ENCODE measurements at places on chromosomes 2 and 18.

DNA sequence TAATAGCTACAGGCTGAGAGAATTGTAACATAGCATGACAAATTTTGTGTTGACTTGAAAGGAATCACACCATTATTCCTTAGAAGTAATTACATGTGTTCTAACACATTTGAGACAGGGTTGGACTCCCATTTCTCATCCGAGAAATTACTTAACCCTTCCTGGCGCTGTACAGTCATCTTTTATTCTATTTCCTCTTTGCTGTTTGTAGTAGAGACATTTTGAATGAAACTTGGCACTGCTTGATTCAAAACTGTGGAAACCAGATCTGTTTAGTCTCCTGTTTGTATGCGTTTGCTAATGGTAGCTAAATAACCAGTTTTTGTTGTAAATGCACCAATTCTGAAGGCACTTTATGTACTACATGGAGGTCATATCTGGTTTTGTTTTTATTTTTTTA is 231.9 kb downstream of the ALPK2 start:
- DNase-seq, result no peak

DNA sequence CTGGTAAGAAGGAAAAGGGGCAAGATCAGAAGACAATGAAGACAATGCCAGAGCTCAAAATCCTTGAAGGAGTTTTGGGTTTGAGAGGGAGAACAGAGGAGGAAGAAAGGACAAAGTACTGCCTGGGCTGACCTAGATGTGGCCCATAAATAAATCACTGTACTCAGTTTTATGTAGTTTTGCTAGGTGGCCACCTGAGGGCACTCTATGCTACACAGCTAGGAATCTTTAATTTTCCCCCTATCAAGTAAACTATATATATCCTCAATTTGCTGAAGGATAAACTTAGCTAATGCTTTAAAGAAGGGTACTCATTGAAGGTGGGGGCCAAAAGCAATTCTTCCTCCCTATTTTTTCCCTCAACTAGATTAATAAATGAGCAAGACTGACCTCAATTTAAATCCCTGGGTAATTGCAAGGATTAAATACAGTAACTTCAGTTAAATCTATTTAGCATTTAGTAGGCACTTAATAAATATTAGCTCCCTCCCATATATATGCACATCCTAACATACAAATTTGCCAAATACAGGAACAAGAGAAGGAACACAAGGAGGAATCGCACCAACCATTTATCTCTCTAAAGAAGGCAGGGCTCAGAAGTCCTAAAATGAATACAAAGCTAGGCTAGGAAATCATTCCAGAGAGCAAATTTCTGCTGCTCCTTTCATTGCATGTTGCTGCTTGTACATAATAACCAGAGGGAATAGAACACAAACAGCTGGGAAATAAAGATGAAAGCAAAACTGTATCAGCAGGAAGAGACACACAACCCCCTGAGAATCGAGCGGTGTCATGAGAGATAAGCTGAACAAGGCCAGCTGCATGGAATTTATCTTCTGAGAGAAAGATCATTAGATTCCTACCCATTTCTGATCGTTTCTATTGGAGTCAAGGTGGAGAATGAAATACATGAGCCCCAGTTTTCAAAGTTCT is 540.1 kb downstream of the NRXN1 start:
- DNase-seq, result peak; percentile 21

DNA sequence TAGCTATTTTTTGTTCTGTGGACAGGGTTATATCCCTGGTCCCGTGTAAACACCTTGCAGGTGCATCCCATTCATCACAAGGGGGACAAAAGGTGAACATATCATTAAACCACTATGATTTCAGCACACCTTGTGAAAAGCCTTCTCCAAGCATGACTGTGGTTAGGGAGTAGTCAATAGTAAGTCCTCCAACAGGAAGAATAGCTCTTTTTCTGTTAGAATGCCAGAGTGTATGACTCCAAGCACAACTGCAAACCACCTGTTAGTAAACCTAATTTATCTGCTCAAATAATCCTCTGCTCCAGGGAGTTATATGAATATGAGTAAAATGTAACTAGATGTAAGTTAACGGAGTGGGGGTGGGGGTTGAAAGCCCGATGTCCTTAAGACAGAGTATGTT is 240.5 kb downstream of the AGPS start:
- no peak for DNase-seq

DNA sequence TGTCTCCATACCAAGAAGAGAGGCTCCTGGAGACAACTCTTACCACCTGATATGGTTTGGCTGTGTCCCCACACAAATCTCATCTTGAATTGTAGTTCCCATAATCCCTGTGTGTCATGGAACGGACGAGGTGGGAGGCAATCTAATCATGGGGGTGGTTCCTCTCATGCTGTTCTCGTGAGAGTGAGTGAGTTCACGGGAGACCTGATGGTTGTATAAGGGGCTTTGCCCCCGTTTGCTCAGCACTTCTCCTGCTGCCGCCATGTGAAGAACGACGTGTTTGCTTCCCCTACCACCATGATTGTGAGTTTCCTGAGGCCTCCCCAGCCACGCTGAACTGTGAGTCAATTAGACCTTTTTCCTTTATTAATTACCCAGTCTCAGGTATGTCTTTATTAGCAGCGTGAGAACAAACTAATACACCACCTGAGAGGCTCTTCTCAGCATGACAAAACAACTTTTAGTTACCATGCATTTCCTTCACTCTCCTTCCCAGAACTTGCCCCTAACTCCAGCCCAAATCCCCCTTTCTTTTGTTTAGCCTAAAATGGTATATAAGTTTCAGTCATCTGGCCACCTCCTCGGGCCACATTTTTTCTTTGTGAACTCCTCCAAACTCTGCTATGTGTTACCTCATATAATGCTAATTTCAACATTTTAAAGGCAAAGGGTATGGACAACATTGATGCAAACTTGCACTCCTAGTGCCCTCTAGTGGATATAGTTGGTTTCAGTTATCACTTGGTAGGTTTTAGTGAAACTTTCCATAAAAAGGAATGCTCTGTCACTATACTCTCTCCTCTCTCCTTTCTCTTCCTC is 58.6 kb upstream of the SLC25A52 start:
- no peak for DNase-seq

- DNase-seq, result no peak
These were observed 42.3 kb upstream of the MYO1B start for GRCh38 chr2:191202881-191203397.

DNA sequence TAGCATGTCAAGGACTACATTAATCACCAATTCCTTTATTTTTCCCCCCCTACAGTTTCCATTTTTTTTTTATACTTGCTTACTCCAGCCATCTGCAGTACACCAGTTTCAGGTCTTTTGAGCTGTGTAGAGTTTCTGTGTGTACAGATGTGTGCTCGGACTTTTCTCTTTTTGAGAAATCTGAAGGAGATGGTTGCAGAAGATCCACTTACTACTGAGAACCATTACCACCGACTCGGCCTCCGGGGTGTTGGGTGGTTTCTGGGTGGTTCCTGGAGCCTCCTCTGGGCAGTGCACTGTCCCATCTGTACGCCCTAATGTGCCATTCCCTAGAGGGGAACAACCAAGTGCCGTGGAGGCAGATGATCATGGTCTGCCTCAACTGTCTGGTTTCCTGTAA is 15.4 kb upstream of the LYPD6B start:
- no peak for DNase-seq

GRCh38 chr2:239120664-239121063 is 272.8 kb downstream of the TWIST2 start:
- no peak for DNase-seq

DNA sequence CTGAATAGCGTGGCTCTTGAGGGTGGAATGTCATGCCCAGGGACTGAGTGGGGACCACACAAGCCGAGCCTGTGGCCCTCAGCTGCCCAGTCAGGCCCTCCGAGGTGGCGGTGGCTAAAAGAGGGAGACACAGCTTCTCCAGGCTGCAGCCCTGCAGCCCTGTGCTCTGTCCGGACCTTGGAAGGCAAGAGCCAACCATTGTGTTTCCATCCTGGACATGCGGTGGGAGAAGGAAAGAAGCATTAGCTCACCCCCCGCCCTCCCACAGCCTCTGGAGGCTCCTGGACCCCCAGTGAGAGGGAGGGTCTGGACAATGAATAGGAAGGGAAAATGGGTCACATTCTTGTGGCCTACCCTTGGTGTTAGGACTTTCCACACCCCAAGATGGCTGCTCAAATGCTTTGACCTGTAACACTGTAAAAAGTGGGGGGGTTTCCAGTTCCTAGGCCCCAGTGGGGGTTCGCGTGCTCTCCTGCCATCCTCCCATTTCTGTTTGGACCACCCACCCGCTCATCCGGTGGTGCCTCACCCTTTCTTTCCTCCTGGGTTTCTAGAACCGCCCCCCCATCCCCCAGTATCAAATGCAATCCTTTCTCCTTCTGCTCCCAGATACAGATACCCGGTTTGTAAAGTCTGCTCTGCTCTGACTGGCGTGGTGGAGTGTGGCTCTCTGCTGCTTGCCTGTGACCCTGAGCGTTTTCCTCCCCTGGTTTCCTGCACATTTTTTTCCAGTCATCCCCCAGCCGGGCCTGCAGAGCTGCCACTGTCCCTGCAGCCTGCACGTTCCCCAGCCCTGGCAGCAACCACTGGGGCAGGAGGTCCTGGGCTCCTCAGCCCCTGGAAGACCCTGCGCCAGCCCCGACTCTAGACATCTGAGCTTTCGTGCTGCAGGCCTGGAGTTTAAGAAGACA is 36.3 kb upstream of the SMAD7 start:
- DNase-seq, result no peak
